ENCODE measurements at places on chromosomes 12 and 14.

DNA sequence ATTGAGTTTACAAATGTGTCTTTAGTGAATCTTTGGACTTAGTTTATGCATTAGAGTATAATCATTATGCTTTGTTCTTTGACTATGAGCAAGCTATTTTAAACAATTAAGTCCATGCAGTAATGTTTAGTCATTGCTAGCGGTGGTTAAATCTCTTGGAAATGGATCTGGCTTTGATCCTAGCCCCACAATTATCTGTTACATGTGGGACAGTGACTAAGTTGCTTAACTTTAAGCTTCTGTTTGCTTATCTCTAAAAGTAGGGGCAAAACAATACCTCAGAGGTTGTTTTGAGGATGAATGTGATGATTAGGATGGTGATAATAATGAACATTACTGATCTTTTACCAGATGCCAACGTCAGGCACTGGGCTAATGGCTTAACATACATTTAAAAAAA, 124.2 kb downstream of the NPAS3 start:
- no peak for DNase-seq

- DNase-seq = no peak
Measured at GRCh38 chr14:52026017-52026660, 36.8 kb downstream of the RTRAF start.

GRCh38 chr12:99906786-99907579, 77.8 kb downstream of the ANKS1B start:
- no peak for DNase-seq

GRCh38 chr12:53093777-53094393, 3.6 kb upstream of the IGFBP6 start:
- DNase-seq = no peak

- no peak for DNase-seq
Measured at GRCh38 chr14:31172084-31172483, 35.5 kb downstream of the HECTD1 start.

Measured in activated CD4-positive, CD25-positive, alpha-beta regulatory T cell treated with anti-CD3 and anti-CD28 coated beads, Interleukin-2, amount 50 U/mL, for 16 hours (primary cell).